Activated T-helper 17 cell treated with anti-CD3 and anti-CD28 coated beads, Interleukin-2, amount 50 U/mL, for 72 hours (primary cell): ENCODE measurements at places on chromosomes 13 and 19. TPM values are rescaled to one million over a fixed set of nuclear protein-coding genes. Genes with fewer than 3 reads are reported as not detected.

Gene RASA3
- total RNA-seq: 62.5 TPM

Gene MBD3L3
- total RNA-seq: not detected

Gene CYP2F1
- not detected for total RNA-seq

Gene FPR1
- not detected for total RNA-seq

Gene FUT6
- total RNA-seq: not detected

Gene ZNF577
- total RNA-seq: 5.7 TPM

Gene RELB
- total RNA-seq: 41.4 TPM

Gene GPR12
- not detected for total RNA-seq

Gene SH2D3A
- total RNA-seq: 21.1 TPM

Gene TMEM221
- not detected for total RNA-seq

Gene RPS19
- total RNA-seq: 4,049 TPM

Gene LIN37
- 11.0 TPM for total RNA-seq

Gene TMEM238
- total RNA-seq: 7.2 TPM

Gene SIAH3
- not detected for total RNA-seq

Gene OR4F17
- not detected for total RNA-seq

Gene MYPOP
- total RNA-seq: 7.6 TPM

Gene HIF3A
- not detected for total RNA-seq

Gene CPAMD8
- 0.11 TPM for total RNA-seq

Gene GRIN3B
- not detected for total RNA-seq
